ENCODE measurements at places on chromosomes 11 and 22.

GRCh38 chr11:41282395-41282794 lies 177.1 kb downstream of the LRRC4C start:
- no peak for DNase-seq

- no peak for DNase-seq
These were observed 8.0 kb upstream of the OR52J3 start for GRCh38 chr11:5038341-5038740.

DNA sequence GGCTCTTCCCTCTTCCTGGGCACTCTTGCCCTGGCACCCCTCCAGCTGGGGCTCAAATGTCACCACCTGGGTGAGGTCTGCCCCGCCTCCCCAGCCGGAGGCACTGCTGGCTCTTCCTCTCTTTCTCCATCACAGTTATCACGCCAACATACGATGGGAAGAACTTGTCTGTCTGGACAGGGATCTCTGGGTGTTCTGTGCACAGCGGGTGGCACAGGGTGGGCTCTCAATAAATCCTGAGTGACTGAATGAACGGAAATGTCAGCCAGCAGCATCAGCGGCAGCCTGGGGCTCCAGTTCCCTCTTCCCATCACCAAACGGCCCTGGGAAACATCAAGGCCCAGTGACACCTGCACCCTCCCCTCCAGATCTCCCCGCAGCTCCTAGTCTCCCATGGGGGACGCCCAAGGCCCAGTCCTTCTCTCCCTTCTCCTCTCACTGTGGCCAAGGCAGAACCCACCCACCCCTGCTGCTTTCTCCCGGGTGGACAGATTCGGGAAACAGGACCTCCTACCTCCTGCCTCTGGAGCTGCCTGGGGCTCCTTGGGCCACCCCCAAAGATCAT lies 440 bp upstream of the SLC25A45 start:
- DNase-seq: no peak

- DNase-seq: no peak
These were observed 1.1 kb downstream of the GATD1 start for GRCh38 chr11:776263-776560.

DNA sequence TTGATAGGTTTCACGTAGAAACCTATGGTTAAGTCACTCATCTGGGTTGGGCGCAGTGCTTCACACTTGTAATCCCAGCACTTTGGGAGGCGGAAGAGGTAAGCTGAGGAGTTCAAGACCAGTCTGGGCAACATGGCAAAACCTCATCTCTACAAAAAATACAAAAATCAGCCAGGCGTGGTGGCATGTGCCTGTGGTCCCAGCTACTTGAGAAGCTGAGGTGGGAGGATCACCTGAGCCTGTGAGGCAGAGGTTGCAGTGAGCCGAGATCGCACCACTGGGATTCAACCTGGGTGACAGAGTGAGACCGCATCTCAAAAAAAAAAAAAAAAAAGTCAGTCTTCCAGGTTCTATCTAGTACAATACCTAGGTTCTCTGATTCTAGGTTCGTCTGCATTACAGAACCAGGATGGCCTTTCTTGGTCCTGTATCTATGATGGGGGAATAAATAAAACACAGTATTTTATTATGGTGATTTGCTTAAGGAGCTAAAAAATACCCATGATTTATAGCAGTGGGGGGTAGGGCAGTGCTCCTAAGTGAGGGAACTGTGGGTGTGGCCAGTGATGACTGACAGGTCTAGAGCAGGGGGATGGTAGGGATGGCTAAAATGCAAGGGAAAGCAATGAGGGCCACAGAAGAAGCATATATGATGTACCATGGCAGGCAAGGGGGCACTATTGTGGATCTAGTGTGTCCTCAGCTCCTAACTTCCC lies 65.5 kb upstream of the NUP160 start:
- no peak for DNase-seq
